ENCODE measurements at places on chromosomes 1 and 21.

GRCh38 chr1:8218351-8219092, 99.4 kb upstream of the SLC45A1 start:
- DNase-seq = no peak

GRCh38 chr1:46288485-46289133, 14.8 kb downstream of the LRRC41 start:
- no peak for DNase-seq

DNA sequence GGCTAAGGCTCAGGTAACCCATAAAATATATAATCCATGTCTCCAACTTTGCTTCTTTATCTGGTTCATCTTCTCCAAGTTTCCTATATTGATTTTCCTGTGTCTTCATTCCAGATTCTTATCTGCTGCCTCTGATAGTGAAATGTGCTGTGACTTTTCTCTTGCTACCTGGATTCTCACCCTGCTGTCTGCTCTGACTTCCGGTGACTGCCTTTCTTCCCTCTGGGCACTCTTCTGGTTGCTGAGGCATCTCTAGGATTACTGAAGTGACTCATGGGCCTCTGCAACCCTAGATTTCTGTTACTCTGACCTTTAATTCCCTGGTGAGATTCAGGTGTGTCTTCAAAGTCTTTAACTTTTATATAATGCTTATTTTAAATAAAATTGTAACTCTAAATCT, 46.9 kb downstream of the GIPC2 start:
- no peak for DNase-seq

GRCh38 chr21:46181436-46181835, 2.8 kb downstream of the SPATC1L start:
- no peak for DNase-seq

DNA sequence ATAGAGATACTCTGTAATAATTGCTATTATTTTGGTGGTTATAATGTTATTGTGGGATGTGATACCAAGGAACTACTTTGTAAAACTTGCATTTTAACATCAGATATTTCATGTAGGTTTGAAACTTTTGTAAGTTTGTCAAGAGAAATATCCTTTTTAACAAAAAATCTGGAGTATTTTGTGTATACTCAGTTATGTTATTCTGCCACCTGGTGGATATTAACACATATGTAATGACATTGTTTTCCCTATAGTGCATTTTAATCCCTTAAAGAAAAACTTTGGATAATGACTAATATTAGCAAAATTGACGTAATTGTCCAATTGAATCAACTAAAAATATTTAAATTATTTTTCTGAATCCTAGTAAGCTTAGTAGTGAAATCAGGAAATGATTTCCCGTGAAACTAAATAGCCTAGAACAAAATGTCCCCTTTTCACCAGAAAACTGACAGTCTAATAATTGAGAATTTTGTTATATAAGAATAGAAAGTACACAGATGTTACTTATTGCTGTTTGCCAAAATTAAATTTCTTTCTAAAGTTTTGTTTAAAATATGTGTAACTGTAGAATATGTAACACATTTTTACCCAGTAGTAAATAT, 39.6 kb downstream of the KCTD3 start:
- DNase-seq = no peak

- peak; percentile 45 for DNase-seq
These were observed 804 bp upstream of the IKBKE start for GRCh38 chr1:206469411-206469932.

- DNase-seq = no peak
These were observed 1.1 kb downstream of the C1orf56 start for GRCh38 chr1:151048645-151049032.

DNA sequence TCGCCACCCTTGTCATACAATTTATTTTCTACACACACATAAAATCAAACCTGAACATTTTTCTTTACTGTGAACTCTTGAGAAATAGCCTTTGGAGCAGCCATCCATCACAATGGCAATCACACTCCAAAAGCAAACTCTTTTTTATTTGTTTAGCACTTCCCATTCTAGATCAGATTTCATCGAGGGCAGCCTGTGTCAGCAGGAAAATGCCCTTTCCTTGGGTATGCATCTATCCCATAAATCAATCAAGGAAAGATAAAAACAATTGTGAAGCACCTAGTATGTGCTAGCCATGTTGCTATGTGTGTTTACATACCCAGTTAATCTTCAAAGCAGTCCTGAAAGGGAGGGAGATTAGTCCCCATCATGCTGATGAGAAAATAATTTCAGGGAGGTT, 484.1 kb upstream of the USP24 start:
- no peak for DNase-seq

GRCh38 chr1:19110257-19110927, 99.7 kb downstream of the UBR4 start:
- DNase-seq = no peak

- no peak for DNase-seq
These were observed 65.6 kb upstream of the PLA2G4A start for GRCh38 chr1:186763107-186763506.
